ENCODE measurements at places on chromosomes 7 and 10. TPM values are rescaled to one million over a fixed set of nuclear protein-coding genes. Genes with fewer than 3 reads are reported as not detected.

OR6B1 gene
- total RNA-seq, result not detected

HOXA5 gene
- 0.70 TPM for total RNA-seq

TFR2 gene
- 13.5 TPM for total RNA-seq

NKX1-2 gene
- 2.0 TPM for total RNA-seq

AKR1C2 gene
- 51.0 TPM for total RNA-seq

GOT1 gene
- 59.0 TPM for total RNA-seq

THNSL1 gene
- total RNA-seq, result 6.3 TPM

CALD1 gene
- 219 TPM for total RNA-seq

PAX4 gene
- total RNA-seq, result 0.24 TPM

RAPGEF5 gene
- total RNA-seq, result 14.5 TPM

SPDYE2 gene
- total RNA-seq, result not detected

LAMB1 gene
- total RNA-seq, result 355 TPM

CALML3 gene
- not detected for total RNA-seq

PTPRZ1 gene
- total RNA-seq, result 5.0 TPM

C10orf105 gene
- total RNA-seq, result not detected

GRID1 gene
- total RNA-seq, result 0.24 TPM

JCAD gene
- total RNA-seq, result 12.8 TPM

FAM180A gene
- total RNA-seq, result not detected

PODXL gene
- 52.8 TPM for total RNA-seq

MSS51 gene
- 1.2 TPM for total RNA-seq

KIAA1549 gene
- 5.7 TPM for total RNA-seq

TRPV6 gene
- total RNA-seq, result 3.5 TPM

UBE2D4 gene
- 16.7 TPM for total RNA-seq

EIF3A gene
- 97.2 TPM for total RNA-seq

C10orf90 gene
- total RNA-seq, result not detected

ABLIM1 gene
- total RNA-seq, result 31.6 TPM

SNCG gene
- total RNA-seq, result 12.1 TPM

EN2 gene
- total RNA-seq, result not detected

PCLO gene
- total RNA-seq, result 8.1 TPM

DOCK1 gene
- 55.5 TPM for total RNA-seq

ITGA8 gene
- total RNA-seq, result 17.3 TPM

SPDYE1 gene
- not detected for total RNA-seq

BAIAP2L1 gene
- total RNA-seq, result 32.0 TPM

RHOBTB1 gene
- total RNA-seq, result 34.1 TPM

HABP2 gene
- 109 TPM for total RNA-seq

CEP55 gene
- total RNA-seq, result 3.6 TPM
